ENCODE measurements at places on chromosomes 7 and 10.

DNA sequence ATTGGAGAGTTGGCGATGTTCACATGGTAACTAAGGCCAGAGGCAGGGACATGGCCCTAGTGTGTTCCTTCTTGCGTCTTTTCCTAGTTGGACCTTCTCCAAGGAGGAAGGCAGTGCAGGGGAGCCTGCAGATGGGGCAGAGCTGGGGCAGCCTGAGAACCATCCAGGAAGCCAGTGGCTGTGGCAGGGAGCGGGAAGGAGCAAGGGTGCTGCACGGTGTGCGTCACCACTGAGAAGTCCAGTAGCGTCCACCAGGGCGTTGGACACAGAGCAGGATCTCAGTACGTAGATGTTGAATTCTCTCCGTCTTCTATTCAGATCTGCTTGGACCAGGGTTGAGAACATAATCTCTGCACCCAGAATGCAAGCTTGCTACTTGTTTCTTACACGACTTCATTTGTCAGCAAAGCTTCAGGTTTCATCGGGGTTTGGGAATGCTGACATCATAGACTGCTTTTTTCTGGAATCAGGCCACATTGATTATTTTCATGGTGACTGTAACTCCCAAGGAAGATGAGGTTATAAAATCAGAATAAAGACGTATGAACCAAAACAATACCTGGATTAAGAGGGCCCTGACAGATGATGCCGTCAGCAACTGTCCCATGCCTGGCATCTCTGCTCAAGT lies 130.3 kb downstream of the HECW1 start:
- no peak for DNase-seq

DNA sequence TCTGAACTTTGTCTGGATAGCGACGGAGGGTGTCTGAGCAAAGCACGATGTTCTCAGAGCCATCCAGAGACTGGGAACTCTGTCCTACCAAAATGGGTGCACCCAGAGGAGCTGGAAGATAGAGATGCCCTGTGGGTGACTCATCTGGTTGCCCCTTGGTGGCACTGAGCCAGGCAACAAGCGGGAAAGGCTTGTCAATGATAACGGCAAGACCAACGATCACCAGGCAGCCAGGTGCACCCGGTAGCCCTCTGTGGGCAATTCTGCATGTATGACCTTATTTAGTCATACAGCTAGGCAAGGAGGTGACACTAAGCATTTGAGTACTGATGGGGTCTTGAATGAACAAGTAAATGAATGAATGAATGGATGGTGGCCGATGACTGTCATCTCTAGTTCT lies 2.8 kb upstream of the ELN start:
- no peak for DNase-seq

DNA sequence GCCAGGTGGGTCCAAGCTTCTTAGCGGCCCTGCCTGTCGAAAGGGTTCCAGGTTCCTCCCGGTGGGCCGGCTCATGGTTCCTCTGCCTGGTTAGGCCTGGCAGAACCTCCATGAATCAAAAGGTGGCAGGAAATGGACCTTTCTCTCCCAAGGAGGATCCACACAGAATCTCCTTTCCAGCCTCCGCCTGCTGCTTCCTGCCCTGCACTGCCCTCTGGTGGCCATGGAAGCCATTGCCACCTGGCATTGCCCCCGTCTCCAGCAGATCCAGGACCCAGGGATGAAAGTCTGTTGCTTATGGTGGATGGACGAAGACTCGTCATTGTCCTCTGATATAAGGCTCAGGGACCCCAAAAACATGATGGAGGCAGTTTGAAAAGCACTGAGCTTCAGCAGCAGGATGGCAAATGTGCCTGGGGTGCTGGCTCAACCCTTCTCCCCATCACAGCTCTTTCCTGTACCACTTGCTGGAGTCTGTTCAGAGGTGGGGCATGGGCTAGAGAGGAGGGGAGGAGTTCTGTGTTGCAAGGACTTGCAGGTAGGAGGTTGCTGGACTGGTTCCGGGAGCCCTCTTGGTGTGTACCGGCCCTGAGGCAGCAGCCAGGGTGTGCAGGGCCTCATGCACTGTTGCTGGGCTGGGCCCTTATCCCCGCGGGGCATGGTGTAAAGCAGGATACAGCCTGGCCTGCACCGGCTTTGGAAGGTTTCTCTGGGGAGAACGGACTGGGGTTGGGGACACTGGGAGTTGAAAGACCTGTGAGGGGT lies 11.3 kb upstream of the INMT start:
- peak; percentile 24 for DNase-seq

- DNase-seq = no peak
Observed at GRCh38 chr7:78149787-78150186, 351.2 kb downstream of the PHTF2 start.

DNA sequence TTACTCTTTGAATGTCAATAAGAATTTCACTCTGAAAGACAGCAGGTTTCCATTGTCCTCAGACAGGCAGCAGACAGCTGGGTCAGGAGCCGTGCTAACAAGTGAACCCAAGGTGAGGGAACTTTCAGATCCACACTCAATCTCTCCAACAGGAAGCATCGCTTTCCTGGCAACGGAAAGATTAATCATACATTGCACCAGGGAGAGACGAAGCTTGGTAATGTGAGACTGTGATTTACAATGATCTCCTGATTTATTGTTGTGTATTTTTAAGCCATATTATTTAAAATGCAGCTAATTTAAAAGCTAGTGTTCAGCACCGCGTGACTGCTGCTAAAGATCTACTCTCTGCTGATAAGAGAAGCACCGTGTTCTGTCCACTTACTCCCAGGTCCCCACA lies 17.5 kb upstream of the NOM1 start:
- DNase-seq = no peak

- DNase-seq = no peak
Observed at GRCh38 chr10:28592953-28593352, 60.0 kb downstream of the WAC start.

DNA sequence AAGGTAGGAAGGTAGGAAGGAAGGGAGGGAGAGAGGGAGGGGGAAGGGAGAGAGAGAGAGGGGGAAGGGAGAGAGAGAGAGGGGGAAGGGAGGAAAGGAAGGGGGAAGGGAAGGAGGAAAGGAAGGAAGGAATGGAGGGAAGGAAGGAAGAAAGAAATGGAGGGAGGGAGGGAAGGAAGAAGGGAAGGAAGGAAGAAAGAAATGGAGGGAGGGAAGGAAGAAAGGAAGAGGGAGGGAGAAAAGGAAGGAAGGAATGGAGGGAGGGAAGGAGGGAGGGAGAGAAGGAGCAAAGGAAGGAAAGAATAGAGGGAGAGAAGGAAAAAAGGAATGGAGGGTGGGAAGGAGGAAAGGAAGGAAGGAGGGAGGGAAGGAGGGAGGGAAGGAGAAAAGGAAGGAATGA lies 176.4 kb upstream of the PTER start:
- DNase-seq = no peak

DNA sequence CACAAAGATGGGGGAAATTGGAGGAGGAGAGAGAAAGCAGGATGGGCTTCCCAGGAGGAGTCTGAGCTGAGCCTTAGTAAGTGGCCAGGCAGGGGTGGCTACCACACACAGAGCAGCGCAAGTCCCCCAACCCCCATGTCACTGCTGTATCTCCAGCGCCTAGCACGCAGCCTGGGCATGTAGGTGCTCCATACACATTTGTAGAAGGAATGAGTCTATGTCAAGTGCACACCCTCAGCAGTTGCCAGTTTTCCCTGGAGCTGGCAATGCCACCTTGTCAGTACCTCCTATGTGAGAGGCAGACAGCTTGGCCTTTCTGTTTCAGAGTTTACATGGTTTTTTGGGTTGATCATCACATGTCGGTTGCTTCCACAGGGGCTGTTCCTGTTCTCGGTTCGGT lies 116.1 kb downstream of the CLEC2L start:
- no peak for DNase-seq

DNA sequence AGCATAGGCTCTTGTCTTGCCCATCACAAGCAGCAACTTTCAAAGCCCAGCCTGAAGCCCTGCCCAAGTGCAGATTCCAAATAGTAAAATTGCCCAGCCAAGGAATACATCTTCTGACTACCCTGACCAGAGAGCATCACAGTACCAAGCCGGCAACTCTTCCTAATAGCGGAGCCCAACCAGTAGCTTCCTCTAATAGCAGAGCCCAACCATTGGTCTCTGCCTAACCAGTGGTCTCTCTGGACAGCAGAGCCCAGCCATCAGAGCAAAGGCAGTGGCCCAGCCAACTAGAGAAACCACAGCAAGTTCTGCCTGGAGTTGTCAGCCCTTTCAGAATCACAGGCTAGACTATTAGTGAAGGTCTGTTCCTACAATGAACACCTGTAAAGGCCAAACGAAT lies 285.6 kb downstream of the HGF start:
- DNase-seq = peak; percentile 71

- DNase-seq = no peak
Observed at GRCh38 chr7:154842591-154842990, 160.3 kb downstream of the PAXIP1 start.

- no peak for DNase-seq
Observed at GRCh38 chr10:109895095-109895818, 28.1 kb downstream of the XPNPEP1 start.

GRCh38 chr10:96478355-96478754 lies 35.4 kb downstream of the TLL2 start:
- no peak for DNase-seq

GRCh38 chr7:67453580-67454380 lies 457.1 kb downstream of the TYW1 start:
- DNase-seq = no peak

GRCh38 chr10:121535381-121535780 lies 62.9 kb downstream of the FGFR2 start:
- DNase-seq = no peak

- DNase-seq = no peak
Observed at GRCh38 chr7:68676813-68677535, 921.3 kb upstream of the AUTS2 start.

DNA sequence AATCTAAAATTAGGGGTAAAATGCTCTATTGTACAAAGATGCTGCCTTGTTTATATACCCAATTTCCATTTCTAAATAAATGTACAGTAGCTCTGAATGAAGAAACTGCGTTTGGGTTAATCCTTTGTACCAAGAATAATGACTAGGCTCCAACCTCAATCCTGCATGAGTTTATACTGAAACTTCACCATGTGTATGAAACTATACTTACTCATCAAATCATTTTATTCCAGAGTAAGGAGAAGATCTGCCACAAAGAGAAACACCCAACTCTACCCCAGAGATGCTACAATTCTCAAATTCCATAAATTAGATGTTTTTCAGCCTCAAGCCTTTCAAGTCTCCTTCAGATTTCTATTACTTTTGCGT lies 53.8 kb upstream of the AKR1E2 start:
- DNase-seq = no peak

GRCh38 chr10:97412891-97413304 lies 11.8 kb upstream of the RRP12 start:
- no peak for DNase-seq

GRCh38 chr10:43249151-43249961 lies 17.5 kb downstream of the RASGEF1A start:
- no peak for DNase-seq

DNA sequence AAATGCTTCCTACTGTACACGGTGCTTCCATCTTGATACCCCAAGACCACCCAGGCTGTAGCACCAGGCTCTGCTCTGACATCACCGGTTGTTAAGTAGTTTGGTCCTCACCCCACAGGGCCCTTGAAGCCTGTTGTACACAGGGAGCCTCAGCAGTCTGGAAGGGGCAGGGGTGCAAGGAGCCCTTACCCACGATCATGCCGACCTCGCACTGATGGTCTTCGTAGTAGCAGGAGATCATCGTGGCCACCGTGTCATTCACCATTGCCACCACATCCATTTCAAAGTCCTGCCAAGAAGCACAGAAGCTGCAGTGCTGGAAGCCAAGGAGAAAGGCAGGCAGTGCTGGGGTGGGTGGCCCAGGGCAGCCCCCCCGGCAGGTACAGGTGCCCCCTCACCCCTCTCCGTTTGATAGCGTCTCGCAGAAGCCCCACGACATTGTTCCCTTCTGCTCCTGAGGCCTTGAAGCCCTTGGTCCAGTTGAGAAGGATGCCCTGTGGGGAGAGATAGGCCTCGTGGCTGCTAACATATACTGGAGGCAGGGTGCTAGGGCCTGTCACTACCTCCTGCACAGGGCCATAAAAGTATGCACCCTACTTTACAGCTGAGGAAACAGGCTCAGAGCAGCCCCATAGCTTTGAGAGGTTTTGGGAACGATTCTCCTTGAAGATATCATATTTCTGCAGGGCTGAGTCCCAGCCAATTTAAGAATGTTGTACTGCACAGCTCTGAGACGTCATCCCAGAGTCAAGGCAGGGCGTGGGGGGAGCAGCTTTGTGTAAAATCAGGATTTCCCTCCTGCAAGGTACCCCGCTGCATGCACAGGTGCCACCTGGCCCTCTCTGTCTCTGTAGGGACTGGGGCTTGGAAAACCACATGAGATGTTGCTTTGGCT lies 8.7 kb upstream of the MYL7 start:
- no peak for DNase-seq

DNA sequence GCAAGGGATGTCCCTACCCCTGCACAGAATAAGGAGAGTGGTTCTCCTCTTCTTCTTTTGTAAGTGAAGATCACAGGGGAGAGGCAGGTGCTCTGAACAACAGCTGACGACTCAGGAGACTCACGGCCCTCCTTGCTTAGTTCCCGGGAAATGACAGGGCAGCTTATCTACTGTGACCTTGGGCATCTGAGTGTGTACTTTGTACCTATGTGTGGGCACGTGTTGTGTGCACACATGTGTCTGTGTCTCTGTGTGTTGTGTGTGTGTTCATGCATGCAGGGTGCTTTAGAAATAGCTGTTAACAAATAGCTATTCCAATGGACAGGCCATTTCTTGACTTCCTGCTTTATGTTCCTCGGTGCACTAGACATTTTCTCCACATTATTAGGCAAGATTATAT lies 80.5 kb upstream of the NPS start:
- no peak for DNase-seq

- no peak for DNase-seq
Observed at GRCh38 chr10:98621630-98622029, 174.9 kb upstream of the HPS1 start.

DNA sequence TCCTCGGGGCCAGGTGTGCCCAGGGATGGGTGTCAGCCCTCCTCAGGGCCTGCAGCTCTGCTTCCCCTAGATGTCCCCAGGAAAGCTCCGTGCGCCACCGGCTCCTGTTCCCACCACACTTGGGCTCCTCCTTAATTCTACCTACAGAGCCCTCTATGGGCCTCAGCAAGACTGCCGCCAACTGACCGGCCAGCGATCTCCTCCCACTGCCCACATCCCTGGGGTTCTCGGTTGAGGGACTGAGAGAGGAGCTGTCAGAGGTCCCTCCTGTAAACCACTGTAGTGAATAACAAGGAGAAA lies 5.3 kb upstream of the LDB3 start:
- no peak for DNase-seq

DNA sequence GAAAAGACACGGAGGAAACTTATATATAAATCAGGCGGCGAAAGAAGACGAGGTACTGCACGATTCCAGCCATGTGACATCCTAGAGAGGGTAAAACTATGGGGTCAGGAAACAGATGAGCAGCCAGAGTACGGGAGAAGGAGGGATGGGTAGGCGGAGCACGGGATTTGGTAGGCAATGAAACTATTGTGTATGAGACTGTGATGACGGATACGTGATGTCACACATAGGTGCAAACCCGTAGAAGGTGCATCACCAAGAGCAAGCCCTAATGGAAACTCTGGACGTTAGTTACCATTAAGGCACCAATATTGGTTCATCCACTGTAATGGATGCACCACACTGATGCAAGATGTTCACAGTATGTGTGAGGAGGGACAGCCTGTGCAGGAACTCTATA lies 93.8 kb upstream of the MGMT start:
- no peak for DNase-seq

Measured in brain pericyte (primary cell).